Stimulated activated CD4-positive, alpha-beta T cell treated with anti-CD3 and anti-CD28 coated beads, Interleukin-4, amount 100 ng/mL, for 1 hour (primary cell): ENCODE measurements at places on chromosomes 3 and 15.

DNA sequence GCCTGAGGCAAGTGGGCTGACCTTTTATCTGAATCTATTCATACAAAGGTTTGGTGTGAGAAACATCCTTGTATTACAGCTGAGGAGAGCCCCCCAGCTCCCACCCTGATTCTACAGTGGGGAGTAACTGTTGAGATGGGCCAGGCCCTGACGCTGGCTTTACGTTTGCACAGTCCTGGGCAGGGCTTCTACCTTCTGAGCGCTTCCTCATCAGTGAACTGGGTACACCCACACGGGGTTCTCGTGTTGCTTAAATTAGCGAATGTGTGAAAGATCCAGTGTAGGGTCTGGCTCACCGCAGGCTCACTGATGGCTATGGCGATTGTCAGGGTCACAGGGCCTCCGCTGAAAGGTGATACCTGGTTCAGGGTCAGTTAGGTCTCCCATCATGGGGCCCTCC lies 7.3 kb upstream of the GHRL start:
- DNase-seq, result no peak

DNA sequence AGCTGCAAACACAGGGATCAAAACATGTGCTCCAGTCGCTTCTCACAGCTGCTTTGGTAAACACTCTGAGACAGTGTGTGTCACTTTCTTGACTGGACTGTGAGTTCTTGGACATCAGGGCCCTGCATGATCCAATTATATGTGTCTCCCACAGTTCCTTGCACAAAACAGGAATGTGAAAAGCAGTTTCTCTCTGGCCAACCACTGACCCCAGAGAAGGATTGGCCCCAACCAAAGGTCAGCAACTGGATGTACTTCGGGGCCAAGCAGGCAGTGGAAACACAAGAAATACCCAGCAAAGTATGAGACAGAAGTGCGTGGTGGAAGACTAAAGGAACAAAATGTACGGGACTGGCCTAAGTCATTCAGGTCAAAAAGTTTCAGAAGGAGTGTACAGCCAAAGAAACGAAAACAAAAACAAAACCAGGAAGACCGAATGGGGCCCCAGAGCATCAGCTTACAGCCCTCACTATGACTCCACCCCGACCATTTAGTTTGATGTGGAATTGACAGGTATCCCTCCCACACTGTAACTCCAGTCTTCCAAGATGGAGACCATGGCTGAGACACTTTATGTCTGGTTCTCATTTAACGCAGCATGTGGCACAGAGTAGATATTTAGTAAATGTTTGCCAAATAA lies 76.7 kb upstream of the LPP start:
- no peak for DNase-seq

DNA sequence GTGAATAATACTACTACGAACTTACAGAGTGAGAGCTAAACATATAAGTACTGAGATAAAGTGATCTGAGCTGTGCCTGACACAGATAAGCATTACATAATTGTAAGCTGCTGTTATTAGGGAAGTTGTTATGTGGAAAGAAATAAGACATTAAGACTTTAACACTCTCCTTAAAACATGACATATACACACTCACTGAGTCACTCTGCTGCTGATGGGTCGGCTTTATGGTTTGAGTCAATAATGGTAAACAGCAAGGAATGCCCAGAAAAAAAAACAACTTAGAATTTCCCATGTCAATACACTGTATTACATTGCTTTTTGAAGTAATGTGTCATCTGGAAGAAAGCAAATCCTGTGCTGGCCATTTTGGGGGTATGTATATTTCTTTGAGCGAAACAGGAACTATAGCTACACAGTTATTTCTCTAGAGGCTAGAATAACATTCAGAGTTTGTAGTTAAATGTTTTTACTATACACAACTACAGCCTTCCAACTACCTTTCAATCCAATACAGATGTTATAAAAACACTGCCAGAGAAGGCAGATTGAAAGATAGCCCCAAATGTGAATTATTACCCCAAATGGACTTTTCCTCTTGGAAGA lies 22.8 kb upstream of the SPRED1 start:
- no peak for DNase-seq

GRCh38 chr3:23115171-23115877 lies 87.8 kb upstream of the UBE2E2 start:
- no peak for DNase-seq

DNA sequence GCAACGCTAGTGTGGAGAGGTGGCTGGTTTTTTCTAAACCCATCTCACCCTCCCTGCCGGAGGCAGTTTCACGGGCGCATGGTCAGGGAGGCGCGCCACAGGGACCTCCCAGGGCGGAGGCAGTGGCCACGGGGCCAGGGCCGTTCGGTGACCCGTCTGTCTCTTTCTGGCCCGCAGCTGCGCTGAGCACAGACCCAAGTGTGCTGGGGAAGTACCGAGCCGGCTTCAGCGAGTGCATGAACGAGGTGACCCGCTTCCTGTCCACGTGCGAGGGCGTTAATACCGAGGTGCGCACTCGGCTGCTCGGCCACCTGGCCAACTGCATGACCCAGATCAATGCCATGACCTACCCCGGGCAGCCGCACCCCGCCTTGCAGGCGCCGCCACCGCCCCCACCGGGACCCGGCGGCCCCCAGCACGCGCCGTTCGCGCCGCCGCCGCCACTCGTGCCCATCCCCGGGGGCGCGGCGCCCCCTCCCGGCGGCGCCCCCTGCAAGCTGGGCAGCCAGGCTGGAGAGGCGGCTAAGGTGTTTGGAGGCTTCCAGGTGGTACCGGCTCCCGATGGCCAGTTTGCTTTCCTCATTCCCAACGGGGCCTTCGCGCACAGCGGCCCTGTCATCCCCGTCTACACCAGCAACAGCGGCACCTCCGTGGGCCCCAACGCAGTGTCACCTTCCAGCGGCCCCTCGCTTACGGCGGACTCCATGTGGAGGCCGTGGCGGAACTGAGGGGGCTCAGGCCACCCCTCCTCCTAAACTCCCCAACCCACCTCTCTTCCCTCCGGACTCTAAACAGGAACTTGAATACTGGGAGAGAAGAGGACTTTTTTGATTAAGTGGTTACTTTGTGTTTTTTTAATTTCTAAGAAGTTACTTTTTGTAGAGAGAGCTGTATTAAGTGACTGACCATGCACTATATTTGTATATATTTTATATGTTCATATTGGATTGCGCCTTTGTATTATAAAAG lies 1.8 kb downstream of the HES1 start:
- peak; percentile 55 for DNase-seq

DNA sequence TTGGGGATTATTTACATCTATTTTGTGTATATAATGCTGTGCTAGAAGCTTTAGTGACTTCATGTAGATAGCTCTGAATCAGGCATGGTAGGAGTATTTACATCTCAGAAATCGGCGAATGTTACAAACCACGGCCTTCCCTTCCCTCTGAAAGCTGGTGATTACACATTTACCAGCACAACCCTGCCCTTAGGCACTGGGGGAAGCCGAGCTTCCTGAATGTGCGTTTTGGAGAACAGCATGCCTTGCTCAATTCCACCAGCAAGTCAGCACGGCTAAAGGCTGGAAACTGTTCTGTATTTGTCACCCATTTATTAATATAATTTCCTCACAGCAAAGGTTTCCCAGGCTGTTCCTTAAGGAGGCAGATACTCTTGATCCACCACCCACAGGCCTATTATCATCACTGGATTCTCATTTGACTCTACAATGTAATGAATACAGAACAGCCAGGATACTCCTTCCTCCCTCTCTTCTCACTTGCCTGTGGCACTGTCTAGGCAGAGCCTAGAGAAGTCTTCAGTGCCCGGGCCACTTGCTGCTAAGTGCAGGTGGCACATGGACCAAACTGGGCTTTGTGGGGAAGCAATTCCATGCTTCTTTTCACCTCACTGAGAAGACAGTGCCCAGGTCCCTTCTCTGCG lies 55.2 kb upstream of the CACNA2D3 start:
- DNase-seq, result no peak

DNA sequence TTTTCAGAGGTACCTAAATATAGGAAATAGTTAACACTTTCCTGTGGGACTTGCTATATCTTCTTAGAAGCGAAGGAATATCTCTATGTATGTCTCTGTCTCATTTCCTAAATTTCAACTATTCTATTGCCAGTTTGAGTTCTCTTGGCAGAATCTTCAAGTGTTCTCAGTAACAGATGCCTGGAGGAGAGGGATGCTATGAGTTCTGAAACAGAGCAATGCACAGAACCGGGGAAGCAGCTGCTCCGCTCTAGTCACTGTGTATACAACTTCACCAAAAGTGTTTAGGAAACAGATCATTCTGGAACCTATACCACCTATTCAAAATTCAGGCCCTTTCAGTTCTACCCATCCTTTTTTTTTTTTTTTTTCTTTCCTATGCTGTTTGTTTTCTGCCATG lies 144.6 kb downstream of the RORA start:
- DNase-seq, result no peak

GRCh38 chr3:127915937-127916493 lies 983 bp downstream of the KBTBD12 start:
- DNase-seq, result no peak

- DNase-seq, result no peak
Observed at GRCh38 chr3:104755791-104756190, 610.9 kb upstream of the ALCAM start.

DNA sequence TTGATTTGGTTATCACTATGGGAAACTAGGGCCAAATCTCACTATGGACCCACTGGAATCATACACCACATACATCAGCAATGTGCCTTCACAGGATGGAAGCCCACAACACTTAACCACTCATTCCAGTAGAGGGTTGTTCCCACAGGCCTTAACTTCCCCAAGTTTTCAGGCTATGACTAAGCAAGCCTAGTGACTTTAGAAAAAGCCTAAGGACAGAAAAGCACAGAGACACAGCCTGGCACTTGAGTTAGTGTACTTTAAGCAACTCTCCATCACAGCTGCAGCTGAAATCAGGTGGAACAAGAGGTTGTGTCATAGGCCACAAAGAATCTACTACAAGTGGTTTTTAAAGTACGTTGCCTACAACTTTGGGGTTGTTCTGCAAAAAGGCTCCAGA lies 128.7 kb downstream of the LRRN1 start:
- DNase-seq, result no peak
